ENCODE measurements at places on chromosomes 2 and 18.

DNA sequence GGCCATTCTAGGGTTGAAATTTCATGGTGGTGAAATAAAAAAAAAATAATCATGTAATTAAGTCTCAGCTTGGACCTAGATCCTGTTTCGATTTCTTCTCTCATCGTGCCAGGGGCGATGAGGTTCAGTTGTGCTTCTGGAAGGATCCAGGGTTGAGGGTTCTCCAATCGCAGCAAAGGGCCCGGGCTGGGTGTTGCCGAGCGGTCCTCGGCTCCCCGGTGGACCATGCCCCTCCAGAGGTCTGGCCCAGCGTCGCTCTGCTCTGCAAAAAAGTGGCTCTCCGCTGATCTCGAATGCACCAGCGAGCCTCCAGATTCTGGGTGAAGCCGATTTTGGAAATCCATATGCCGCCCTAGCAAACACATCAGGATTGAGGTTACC is 39.0 kb downstream of the EN1 start:
- no peak for DNase-seq

- DNase-seq = no peak
These were observed 737.6 kb downstream of the LRP1B start for GRCh38 chr2:141393214-141393545.

DNA sequence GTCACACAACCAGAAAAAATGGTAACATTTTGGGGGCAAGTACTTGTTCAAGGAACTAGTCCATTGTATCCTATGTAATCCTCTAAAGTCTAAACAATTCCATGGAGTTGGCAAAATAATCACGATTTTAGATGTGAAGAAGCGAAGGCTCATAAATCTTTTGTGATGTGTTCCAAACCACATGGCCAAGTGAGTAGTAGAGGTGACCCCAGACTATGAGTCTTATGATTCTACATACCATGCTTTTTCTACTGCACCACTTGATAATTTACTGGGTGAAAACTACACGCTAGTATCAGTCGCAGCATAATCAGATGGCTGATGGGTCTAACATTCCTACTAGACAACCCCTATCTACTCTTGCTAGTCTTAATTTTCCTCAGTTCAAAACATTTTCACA is 371.4 kb downstream of the OSR1 start:
- DNase-seq = no peak

GRCh38 chr2:215423928-215424540 is 11.8 kb downstream of the FN1 start:
- DNase-seq = no peak

DNA sequence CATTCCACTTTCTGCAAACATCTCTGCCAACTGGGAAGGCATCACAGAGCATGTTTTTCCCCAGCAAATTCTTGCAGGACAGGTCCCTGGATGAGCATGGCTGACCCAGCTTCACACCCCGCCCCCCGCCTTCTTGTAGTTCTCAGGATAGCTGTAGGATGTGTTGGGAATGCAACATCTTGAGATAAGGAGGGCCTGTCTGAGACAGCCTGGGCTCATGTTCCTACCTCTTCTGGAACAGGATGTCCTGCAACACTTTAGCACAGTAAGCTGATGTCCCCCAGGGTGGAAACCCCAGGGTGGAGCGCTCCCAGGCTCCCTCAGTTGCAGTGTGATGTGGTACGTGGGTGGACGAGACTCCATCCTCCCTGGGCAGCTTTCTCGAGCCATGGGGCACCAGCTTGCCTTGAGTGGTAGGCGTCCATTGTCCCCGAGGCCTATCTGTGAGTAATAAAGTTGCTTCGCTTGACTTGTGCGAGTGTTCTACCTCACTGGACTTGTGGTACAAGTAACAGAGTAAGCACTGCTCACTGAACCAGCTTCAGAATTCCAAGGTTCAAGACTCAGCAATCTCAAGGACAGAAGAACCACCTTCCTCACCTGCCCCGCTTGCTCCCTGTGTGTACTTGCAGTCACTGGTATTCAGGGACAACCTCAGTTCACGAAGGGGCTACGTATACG is 48.6 kb downstream of the EMX1 start:
- no peak for DNase-seq

Measured in colonic mucosa (tissue), 4 donors.